SJSA1 (cell line): ENCODE measurements at places on chromosomes 6 and 20.

DNA sequence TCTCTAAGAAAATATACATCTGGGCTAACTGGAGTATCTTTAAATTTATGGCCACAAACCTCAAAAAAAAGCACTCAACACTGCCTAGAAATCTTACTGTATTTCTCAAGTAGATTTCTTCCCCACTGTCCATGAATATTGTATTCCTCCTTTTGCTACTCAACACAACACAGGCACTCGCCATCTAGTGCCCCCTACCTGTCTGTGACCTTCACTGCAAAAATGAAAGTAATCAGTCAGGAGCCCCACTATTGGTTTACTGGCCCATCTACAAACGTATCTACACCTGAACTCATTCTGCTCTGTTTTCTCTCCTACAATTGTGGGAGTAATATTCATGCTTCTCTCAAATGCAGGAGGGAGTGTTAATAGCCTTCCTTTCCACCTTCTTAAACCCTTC lies 58.3 kb downstream of the LY86 start:
- DNase-seq = no peak

DNA sequence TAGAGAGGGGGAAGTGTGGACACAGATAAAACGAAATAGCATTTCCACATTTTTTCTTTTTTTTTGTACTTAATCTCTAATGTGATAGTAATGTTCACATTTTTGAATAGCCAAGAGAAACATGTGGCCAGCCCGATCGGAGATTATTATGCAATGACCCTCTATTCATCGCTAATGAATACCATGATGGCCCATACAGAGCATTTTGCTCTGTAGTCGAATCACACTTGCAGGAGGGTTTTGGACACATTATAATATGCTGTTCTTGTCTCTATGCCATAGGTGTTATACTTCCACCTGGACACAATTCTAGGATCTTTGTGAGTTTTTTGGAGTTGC lies 60.1 kb downstream of the MTHFD1L start:
- no peak for DNase-seq

GRCh38 chr6:96939007-96939805 lies 14.7 kb downstream of the KLHL32 start:
- DNase-seq = peak; percentile 67

DNA sequence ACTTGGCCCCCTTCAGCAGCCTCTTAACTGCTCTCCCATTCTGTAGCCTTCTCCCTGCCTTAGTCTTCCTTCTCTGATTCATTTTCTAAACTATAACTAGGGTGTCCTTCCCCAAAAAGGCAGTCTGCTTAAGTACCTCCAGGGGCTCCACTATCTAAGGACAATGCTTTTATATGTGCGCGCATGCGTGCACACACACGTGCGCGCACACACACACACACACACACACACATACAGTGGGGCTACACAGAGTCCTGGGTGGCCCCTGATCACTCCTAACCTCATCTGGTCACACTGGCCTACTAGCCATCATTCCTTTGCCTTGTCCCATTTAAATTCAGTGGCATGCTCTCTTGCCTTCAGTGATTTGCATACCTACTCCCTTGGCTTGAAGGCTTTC lies 654.3 kb upstream of the CHD6 start:
- DNase-seq = no peak

GRCh38 chr6:159819932-159820640 lies 20.0 kb downstream of the PNLDC1 start:
- no peak for DNase-seq

GRCh38 chr6:45630314-45630713 lies 252.6 kb upstream of the SUPT3H start:
- DNase-seq = no peak

DNA sequence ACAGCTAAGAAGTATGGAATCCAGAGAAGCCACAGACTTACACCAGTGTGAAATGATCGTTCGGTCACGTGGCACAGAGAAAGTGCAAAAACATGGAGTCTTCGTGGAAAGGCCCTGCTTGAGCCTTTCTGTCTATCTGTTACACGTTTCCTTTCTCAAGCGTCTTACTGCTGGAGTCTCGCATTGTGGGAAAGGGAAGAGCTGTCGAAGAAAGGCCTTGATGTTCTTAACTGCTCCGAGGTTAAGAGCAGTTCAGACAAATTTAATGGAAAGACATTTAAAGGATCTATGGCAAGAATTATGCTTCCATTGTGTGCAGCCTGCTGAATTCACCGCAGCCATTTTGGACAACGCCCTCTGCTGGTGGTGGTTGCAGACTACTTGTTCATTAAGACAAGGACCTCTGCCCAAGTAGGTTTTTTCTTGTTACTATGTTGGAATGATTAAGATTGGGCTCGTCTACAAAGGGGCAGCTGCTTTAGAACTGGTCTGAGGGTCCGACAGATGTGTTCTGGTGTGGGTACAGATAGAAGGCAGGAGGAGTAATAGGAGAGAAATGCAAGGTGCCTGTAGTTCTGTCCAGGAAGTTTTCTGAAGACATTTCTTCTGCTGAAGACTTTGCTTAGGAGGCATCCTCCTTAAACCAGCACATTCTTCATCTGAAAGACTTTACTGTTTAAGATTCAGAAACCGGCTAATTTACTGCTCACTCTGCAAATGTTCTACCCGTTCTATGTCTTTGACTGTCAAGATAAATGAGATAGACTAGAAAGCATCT lies 24.7 kb upstream of the CCN6 start:
- peak; percentile 75 for DNase-seq

- no peak for DNase-seq
These were observed 146.5 kb downstream of the CDKAL1 start for GRCh38 chr6:20680697-20681165.

- no peak for DNase-seq
These were observed 57.8 kb upstream of the TAGAP start for GRCh38 chr6:159102373-159103160.

DNA sequence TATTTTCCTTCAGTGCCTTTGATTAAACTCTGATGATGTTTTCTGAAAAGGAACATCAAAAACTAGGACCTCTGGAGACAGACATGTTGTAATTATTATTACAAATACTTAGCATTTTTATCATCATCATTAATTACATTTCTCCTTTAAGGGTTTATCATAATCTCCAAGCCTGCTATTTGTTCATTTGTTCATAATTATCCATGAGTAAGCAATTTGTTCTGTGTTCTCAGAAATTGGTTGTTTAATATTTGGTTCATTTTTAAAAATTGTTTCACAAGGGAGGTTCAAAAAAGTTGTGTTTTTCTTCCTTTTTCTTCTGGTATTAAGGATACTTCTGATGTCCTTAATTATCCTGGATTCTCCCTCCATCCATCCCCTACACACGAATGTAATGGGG lies 850.2 kb upstream of the FLRT3 start:
- no peak for DNase-seq

DNA sequence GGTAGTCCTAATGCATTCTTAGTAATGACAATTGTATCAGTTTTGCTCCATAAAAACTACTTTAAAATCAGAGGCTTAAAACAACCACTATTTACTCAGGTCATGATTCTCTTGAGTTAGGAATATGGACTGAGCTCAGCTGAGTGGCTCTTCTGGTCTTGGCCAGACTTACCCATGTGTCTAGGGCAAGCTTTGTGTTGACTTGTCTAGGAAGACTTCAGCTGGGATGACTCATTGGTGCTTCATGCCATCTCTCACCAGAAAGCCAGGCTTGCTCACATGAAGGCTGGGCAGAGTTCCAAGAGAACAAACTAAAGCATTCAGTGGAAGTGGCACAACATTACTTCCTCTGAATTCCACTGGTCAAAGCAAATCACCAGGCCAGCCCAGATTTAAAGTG lies 155.3 kb downstream of the DHX35 start:
- DNase-seq = no peak

DNA sequence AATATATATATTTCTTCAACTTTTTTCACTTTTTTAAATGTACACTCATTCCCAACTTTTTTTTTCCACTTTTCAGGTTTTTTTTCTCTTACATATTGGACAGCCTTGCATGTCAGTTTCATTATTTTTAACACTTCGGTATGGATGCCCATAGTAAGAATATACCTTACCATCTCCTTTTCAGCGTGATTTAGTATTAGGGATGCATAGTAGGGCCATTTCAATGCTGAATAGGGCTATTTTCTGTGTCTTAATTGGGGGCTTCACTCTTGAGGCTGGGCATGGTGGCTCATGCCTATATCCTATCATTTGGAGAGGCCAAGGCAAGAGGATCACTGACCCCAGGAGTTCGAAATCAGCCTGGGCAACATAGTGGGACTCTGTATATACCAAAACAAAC lies 6.7 kb downstream of the RNF114 start:
- no peak for DNase-seq

GRCh38 chr20:35312318-35312717 lies 20.1 kb upstream of the FAM83C start:
- peak; percentile 85 for DNase-seq

GRCh38 chr20:62702895-62703852 lies 5.5 kb upstream of the NTSR1 start:
- peak; percentile 53 for DNase-seq

- DNase-seq = no peak
These were observed 478.4 kb upstream of the SOX4 start for GRCh38 chr6:21115111-21115510.

GRCh38 chr6:132065556-132065955 lies 114.4 kb upstream of the CCN2 start:
- no peak for DNase-seq

GRCh38 chr20:48703511-48704219 lies 124.1 kb downstream of the PREX1 start:
- DNase-seq = no peak

DNA sequence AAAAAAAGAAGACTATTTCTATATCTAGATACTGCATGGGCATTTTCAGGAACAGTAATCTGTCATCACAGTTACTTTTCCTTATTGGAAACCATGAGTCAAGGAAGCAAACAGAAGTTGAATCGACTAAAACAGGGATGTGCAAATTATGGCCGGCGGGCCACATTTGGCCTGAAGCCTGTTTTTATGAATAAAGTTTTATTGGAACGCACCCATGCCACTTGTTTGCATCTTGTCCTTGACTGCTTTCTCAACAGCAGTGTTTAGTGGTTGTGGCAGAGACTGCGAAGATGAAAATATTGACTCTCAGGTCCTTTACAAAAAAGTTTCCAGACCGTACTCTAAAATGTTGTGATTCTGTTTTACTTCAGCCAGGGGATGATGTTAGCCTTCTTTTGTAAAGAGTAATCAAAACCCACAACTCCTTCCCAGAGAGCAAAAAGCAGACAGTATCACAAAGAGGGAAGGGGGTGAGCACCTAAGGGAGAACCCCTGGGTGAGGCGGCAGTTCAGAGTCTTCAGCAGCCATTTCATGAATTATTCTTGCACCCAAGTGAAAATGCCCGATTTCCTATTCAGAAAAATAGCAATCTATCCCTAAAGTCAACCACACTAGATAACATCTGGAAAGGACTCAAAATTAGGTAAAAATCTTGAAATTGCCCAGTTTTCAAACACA lies 190.4 kb downstream of the MYLK4 start:
- no peak for DNase-seq

DNA sequence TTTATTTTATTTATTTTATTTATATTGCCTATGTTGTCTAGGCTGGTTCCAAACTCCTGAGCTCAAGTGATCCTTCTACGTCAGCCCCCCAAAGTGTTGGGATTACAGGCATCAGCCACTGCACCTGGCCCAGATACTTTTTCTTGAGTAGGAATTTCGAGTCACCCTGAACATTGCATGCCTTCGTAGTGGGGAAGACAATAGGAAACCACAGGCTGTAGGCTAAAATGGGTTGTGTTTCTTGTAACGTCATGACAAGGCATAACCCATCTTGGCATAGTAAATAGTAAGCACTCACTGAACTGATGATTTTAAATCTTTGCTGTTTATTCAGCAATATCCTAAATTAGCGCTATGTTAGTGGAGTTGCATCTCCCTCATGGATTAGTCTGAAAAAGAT lies 34.9 kb downstream of the PTPN1 start:
- no peak for DNase-seq

GRCh38 chr6:21593927-21594415 lies 420 bp downstream of the SOX4 start:
- peak; percentile 47 for DNase-seq

DNA sequence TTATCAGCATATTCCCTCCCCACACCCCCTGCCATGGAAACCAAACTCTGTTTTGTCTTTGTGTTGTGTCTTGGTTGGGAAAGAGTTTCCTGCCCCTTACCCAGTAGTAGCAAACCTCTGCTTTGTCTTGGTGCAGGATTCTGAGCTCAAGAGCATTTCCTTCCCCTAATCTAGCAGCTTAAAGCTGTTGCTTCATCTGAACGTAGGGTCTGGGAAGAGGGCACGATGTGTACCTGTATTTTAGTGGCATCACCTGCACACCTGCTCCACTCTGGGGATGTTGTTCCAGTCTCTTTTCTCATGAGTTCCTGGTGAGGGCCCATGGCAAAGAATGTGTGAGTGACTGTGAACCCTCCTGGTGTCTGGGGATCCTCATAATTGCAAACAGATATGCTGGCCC lies 164.7 kb downstream of the SCP2D1 start:
- no peak for DNase-seq

- no peak for DNase-seq
These were observed 57.7 kb downstream of the SLX4IP start for GRCh38 chr20:10492844-10493243.

DNA sequence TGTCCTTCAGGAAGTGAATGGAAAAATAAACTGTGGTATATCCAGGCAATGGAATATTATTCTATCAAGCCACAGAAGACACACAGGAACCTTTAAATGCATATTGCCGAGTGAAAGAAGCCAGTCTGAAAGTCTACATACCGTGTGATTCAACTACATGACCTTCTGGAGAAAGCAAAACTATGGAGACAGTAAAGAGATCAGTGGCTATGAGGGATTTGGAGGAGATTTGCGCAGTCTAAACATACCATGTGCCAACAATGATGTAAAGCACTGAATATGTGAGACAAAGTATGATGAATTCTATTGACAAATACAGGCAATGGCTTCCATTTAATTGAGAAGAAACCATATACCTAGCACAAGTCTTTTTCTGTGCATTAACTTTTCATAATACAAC lies 518.3 kb upstream of the ZNF337 start:
- DNase-seq = no peak

- no peak for DNase-seq
These were observed 49.4 kb downstream of the F13A1 start for GRCh38 chr6:6270948-6271535.

GRCh38 chr6:149337320-149337719 lies 19.8 kb downstream of the TAB2 start:
- no peak for DNase-seq

DNA sequence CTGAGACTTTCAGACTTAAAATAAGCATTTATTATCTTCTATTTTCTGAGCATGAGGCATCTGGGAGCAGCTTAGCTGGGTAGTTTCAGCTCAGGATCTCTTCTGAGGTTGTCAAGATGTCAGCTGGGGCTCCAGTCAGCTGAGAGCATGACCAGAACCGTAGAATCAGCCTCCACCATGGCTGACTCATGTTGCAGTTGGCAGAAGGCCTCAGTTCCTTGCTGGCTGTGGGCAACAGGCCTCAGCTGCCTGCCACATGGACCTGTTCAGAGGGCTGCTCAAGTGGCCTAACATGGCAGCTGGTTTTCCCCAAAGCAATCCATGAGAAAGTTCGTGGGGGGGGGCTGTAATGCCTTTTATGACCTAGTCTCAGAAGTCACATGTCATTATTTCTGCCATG lies 142.3 kb downstream of the LY86 start:
- DNase-seq = no peak

GRCh38 chr6:17584241-17584803 lies 15.8 kb upstream of the FAM8A1 start:
- no peak for DNase-seq
